A549 (cell line): ENCODE measurements at places on chromosomes 7 and 10. TPM values are rescaled to one million over a fixed set of nuclear protein-coding genes. Genes with fewer than 3 reads are reported as not detected.

Gene PNLIPRP3
- not detected in 3 replicates for polyA plus RNA-seq

Gene GRID1
- polyA plus RNA-seq = 0.10 to 0.14 TPM (median 0.12 TPM) in 3 replicates

Gene TDRD1
- polyA plus RNA-seq = not detected in 3 replicates

Gene GIMAP1
- not detected in 3 replicates for polyA plus RNA-seq

Gene AS3MT
- 9.7 to 10.7 TPM (median 10.7 TPM) in 3 replicates for polyA plus RNA-seq

Gene VAX1
- 0.54 to 0.71 TPM (median 0.68 TPM) in 3 replicates for polyA plus RNA-seq

Gene STAMBPL1
- polyA plus RNA-seq = 25.8 to 29.0 TPM (median 28.2 TPM) in 3 replicates

Gene BMPER
- 5.8 to 8.9 TPM (median 7.1 TPM) in 3 replicates for polyA plus RNA-seq

GRCh38 chr7:88361357-88361756 is 54.7 kb upstream of the STEAP4 start:
- no peak for DNase-seq

GRCh38 chr10:113454341-113455061 is 98.4 kb upstream of the HABP2 start:
- peak; percentile 65 for DNase-seq

DNA sequence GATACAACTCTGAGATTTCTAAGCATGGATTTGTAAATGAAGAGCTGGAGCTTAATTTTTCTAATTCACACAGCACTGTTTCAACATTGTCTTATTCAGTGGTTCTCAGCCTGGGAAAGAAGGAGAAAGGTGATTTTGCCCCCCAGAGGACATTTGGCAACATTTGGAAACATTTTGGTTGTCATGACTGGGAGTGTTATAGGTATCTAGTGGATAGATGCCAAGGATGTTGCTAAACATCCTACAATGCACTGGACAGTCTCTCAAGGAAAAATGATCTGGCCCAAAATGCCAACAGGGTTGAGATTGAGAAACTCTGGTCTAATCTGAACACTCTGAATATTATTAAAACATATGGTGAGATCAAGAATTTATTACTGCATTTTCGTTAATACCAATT is 3.8 kb upstream of the CAV2 start:
- peak; percentile 66 for DNase-seq

DNA sequence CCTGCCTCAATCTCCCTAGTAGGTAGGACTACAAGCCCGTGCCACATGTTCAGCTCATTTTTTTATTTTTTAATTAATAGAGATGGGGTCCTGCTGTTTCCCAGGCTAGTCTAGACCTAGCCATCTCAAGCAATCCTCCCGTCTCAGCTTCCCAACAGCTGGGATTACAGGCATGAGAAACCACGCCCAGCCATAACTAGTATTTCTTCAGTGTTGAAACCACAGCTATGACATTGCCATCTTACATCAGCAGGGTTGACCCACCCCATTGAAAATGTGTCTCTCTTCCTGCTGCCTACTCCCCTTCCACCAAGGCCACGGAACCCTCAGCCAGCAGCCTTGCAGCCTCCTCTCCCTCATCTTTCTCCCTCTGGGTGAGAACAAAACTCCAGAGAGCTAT is 62.1 kb upstream of the ZNF746 start:
- no peak for DNase-seq

DNA sequence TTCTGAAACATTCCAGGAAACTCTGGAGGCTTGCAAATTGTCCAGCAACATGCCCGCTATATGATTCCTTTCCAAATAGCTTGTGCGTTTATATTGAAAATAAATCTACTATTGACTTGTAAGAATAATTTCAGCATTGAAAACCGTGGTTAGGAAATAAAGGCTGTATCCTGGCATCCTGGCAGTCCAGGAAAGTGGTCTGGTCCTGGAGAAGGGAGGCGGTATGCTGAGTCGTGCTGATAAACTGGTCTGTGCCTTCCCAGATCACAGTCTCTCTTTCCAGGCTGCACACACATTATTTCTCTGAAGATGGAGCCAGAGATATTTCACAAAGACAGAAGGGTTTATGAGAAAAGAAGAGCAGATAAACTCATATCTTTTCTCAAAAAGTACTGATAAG is 350.1 kb upstream of the COBL start:
- no peak for DNase-seq

DNA sequence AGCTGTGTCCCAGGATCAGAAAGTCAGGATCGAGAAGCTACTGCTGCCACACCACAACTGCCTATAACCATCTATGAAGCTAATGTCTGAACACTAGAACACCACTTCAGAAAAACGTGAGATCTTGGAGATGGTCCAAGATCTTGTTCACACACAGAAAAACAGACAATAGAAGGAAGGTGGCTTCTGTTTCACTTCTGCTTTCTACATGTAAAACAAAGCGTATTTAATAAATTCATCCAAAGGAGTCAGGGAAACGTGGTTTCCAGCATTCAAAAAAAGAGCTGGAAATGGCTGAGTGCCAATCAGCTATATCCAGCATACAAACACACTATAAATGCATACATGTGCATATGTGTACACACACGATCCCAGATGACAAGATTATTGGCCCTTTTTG is 70.2 kb upstream of the CCDC71L start:
- no peak for DNase-seq

DNA sequence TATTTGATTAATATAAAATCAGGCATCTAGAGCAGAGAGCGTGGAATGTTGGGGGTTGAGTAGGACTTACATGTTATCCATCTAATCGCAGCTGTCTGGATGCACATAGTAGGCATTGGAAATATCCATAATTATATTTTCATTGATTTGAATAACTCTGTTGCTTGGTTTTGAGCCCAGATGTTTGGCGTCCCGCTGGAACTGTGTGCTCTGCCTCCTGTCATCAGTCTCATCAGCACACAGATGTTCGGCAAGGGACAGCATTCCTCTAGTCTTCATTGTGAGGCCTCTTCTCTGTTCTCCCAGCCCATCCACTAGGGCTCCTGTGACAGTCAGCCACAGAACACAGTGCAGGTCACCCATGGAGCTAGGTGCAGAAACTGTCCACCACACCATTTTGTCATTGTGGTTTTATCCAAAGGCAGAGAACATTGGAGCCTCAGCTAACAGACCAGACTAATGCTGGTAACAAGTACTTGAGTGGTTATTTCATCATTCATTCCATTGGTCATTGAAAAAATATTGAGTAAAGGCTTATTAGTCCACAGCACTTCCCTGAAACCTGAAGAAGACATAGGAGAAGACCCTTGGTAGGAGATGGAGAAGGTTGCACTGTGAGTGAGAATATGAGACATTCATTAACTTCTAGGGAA is 927.4 kb downstream of the LRMDA start:
- DNase-seq = no peak

DNA sequence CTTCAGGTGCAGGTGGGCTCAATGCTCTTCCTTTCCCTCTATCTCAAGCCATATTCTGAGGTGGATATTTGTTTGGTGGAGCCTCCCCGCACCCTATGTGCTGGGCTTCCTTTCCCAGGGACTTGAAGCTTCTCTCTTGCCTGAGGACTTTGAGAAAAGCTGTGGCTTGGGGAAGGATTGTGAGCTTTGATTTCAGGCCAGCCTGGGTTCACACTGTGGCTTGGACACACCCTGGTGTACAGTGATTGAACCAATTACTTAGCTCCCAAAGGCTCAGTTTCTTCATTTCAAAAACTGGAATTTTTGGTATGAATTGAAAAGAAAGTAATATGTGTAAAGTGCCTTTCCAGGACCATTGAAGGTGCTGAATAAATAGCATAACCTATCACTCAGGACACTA is 224.5 kb upstream of the GLI3 start:
- DNase-seq = no peak

DNA sequence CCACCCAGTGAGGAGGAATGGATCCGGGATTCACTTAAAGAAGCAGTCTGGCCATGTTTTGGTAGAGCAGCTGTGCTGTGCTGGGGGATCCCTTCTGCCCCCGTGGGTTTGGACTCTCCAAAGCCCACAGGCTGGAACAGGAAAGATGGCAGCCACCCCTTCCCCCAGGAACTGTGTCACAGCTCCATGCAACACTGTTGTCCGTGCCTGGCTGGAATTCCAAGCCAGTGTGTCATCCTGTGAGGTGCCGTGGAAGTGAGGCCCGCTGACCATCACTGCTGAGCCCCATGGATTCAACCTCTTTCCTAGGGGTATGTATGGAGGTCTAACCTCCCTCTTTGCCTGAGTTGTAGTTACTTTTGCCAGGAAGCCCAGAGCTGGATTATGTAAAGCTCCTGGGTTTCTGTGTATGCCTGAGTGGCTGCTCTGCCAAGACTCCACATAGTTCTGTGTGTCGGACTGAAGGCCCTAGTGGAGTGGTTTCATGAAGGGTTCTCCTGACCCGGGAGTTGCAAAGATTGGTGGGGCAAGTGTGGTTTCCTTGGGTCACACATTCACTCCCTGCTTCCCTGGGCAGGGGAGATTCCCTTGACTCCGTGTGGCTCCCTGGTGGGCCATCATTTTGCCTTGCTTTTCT is 35.1 kb upstream of the PCGF5 start:
- DNase-seq = peak; percentile 48

- peak; percentile 100 for DNase-seq
Observed at GRCh38 chr10:97445722-97446639, at the start of the genes EXOSC1 and ZDHHC16. Gene EXOSC1 (minus strand): TSS chr10:97446006. CDS start chr10:97445985, 21 bp downstream. Gene ZDHHC16 (plus strand): TSS chr10:97446175. CDS start chr10:97451676, 5,501 bp downstream.

- DNase-seq = no peak
Observed at GRCh38 chr10:93773120-93773519, 15.4 kb downstream of the LGI1 start.

- no peak for DNase-seq
Observed at GRCh38 chr7:105353752-105354328, 34.9 kb downstream of the SRPK2 start.

- peak; percentile 92 for DNase-seq
Observed at GRCh38 chr7:1086588-1087464, 1.1 kb upstream of the GPER1 start.

- DNase-seq = no peak
Observed at GRCh38 chr10:85599081-85599480, 767.5 kb downstream of the GRID1 start.

DNA sequence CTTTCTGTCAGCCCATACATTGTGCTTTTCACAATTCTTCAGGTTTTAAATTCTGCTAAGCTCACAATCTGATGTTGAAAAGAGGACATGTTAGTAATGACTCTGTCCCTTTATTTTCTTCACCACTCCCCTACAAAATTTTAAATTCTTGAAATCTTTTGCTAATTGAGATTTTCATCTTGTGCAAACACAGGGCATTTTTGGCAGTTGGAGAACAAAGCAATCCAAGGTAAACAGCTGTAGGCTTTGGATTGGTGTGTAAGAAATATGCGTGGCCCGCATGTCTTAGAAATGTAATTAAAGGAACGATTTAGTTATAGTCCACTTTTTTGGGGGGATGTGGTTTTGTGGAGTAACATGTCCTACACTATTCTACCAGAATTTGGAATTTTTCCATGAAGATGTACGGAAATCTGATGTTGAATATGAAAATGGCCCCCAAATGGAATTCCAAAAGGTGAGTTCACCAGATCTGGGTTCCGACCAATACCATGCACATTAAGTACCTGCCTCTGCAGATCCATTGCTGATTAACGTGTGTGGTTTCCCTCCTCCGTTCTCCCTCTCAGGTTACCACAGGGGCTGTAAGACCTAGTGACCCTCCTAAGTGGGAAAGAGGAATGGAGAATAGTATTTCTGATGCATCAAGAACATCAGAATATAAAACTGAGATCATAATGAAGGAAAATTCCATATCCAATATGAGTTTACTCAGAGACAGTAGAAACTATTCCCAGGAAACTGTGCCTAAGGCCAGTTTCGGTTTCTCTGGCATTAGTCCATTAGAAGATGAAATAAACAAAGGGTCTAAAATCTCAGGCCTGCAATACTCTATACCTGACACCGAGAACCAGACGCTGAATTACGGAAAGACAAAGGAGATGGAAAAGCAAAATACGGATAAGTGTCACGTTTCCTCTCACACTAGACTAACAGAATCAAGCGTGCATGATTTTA is 181.1 kb downstream of the ARHGAP21 start:
- no peak for DNase-seq

GRCh38 chr7:149880638-149881311 is 7.0 kb downstream of the ATP6V0E2 start:
- no peak for DNase-seq

DNA sequence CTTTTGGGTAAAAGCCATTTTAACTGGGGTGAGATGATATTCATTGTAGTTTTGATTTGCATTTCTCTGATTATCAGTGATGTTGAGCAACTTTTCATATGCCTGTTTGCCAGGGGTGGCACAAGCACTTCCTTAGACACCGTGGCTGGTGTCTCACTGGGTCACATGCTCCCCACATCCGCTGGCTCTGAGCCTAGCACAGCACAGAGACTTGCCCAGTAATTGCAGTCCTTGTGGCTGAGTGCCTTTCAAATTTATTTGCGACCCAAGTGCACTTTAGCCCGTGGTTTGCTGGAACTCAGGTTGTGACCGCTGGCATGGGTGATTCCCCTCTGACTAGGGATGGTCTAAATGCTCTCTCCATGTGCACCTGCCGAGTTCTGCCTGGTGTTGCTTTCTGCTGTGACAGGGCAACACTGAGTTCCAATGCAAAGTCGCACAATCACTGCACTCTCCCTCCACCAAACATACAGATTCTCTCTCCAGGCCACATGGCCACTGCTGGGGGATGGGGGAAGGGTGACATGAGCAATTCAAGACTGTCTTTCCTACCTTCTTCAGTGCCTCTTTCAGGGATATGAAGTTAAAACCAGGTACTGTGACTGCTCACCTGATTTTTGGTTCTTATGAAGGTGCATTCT is 66.5 kb downstream of the ZNF277 start:
- DNase-seq = no peak

DNA sequence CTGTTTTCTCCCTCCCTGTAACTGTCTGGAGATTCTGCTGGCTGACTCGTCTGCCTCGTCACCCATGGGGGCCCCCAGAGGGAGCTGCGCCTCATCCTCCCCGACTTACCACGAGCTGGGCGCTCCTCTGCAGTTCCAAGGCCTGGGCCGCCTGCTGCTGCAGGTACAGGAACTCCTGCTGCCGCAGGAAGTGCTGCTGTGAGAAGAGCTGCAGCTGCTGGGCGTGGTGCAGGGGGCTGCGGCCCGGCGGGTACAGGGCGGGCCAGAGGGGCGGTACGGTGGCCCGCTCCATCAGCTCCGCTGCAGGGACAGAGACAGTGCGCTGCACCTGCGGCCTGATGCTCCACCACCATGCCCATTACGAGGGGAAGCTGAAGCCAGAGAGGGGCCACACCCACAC is 47.7 kb downstream of the TNRC18 start:
- no peak for DNase-seq

- no peak for DNase-seq
Observed at GRCh38 chr7:128266883-128267594, 26.0 kb downstream of the LEP start.

GRCh38 chr10:71268758-71269157 is 50.3 kb upstream of the SLC29A3 start:
- no peak for DNase-seq
